ENCODE measurements at places on chromosomes 5 and 9.

DNA sequence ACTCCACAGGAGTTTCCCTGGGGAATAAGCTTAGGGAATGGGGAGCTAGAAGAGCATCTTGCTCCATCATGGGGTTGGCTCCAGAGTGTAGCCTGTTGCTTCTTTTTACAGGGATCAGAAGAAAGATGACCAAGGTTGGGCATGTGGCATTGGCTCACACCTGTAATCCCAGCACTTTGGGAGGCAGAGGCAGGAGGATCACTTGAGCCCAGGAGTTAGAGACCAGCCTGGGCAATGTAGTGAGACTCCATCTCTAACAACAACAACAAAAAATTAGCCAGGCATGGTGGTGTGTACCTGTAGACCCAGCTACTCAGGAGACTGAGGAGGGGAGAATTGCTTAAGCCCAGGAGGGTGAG is 18.4 kb downstream of the NUDT2 start:
- no peak for DNase-seq

DNA sequence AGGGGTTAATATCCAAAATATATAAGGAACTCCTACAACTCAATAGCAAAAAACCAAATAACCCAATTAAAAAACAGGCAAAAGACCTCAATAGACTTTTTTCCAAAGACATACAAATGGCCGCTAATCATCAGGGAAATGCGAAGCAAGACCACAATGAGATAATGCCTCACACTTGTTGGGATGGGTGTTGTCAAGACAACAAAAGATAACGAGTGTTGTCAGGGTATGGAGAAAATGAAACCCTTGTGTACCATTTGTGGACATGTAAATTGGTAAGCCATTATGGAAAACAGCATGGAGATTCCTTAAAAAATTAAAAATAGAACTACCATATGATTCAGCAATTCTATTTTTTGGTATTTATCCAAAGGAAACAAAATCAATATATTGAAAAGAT is 620.2 kb downstream of the ACTL7B start:
- no peak for DNase-seq

GRCh38 chr9:120474591-120475243 is 105.2 kb downstream of the CDK5RAP2 start:
- no peak for DNase-seq

DNA sequence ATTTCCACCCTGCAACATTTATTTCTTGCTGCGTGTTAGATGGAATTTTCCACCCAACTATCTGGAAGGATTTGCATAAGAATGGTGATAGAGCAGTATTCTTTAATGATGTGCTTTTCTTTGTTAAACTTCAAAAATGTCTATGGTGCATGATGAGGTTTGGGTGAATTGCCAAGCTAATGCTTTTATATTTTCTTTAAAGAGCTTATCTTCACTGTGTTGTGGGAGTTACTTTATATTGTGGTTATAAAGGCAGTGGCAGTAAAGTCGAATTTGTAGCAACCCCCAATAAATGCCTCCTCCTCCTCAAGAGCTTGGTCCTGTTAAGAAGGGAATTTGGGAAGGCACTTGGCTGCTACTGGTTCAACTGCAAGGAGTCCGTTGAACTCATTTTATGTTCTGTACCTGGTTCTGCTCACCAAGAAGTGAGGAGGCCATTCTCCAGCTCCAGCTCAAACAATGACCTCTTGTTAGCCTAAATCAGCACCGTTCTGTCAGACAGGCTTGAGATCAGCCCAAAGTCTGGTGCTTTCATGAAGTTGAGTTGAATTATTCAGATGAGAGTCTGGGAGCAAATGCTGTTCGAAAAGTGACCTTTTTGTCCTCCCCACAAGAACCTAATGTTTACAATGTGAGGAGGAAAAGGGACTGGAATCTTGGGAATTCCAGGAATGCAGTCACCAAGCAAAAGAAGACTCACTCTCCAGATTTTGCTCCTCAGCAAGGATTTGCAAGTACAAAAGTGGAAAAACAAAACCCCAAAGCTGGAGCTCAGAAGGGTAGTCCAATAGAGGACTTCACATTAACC is 217.0 kb downstream of the TMEM38B start:
- DNase-seq = no peak

DNA sequence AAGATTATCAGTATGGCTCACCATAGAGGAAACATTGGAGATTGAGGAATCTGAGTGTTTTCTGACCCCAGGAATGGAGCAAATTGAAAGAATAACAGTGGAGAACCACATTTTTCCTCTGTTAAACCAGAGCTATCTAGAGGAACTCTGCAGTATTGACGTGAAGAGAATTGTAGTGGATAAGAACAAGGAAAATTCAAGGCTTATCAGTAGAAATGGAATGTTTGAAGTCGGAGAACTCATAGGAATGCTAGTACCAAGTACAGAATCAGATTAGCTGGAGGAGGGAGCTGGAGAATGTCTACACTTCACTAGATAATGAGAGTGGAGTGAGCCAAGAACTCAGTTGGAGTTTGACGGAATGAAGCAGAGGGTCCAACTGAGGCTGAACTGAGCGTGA is 50.3 kb downstream of the SNCAIP start:
- no peak for DNase-seq
